ENCODE measurements at places on chromosomes 5 and 9. TPM values are rescaled to one million over a fixed set of nuclear protein-coding genes. Genes with fewer than 3 reads are reported as not detected.

Gene OR13C3
- total RNA-seq: not detected

Gene PAPPA
- total RNA-seq: 16.6 TPM

Gene STK32A
- total RNA-seq: 6.4 TPM

Gene SH3TC2
- total RNA-seq: 1.1 TPM

Gene ABLIM3
- total RNA-seq: 46.0 TPM

Gene CFAP90
- not detected for total RNA-seq

- peak; percentile 93 for DNase-seq
- H3K27ac ChIP-seq: no peak overlapping the region
- H3K4me3 ChIP-seq: no peak overlapping the region
- no peaks in the 10 kb centered on the region for H3K27me3 ChIP-seq
- no peaks in the 10 kb centered on the region for H3K36me3 ChIP-seq
Measured at GRCh38 chr5:150081541-150082283, 4.6 kb downstream of the CSF1R start.

DNA sequence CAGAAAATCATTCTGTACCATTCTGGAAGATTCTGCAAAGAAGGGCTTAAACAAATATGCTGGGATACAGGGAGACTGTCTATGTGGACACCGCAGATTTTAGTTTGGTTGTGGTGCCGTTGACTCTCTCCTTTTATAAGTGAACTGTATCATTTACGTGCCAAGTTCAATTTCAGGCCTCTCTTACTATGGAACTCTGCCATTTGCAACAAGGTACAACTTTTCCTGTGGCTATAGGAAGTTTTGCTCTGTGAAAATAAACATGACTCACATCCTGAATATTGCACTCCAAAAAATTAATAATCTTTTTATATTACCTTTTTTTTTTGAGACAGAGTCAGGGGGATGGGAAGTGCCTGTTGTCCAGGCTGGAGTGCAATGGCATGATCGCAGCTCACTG lies 29.7 kb upstream of the CSNK1G3 start:
- peaks cover 2% of the 10 kb centered on the region for H3K4me1 ChIP-seq
- H3K4me3 ChIP-seq: no peak overlapping the region
- no peak overlapping the region for H3K27ac ChIP-seq
- no peaks in the 10 kb centered on the region for H3K27me3 ChIP-seq
- no peak for DNase-seq
- H3K36me3 ChIP-seq: no peaks in the 10 kb centered on the region

DNA sequence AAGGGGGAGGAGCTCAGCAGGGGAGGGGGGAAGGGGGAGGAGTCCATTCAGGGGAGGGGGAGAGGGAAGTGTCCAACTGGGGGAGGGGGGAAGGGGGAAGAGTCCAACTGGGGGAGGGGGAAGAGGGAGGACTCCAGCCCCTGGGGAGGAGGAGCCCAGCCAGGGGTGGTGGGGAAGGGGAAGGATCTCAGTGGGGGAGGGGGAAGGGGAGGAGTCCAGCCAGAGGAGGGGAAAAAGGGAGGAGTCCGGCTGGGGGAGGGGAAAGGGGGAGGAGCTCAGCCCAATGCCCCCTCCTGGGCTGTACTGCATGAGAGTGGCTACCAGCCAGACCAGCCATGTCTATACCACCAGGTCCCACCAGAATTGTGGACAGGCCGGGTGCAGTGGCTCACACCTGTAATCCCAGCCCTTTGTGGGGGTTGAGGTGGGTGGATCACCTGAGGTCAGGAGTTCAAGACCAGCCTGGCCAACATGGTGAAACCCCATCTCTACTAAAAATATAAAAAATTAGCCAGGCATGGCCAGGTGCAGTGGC lies 30.6 kb upstream of the ADAMTS2 start:
- H3K36me3 ChIP-seq: no peaks in the 10 kb centered on the region
- no peaks in the 10 kb centered on the region for H3K4me1 ChIP-seq
- no peak overlapping the region for H3K27ac ChIP-seq
- H3K4me3 ChIP-seq: no peak overlapping the region

GRCh38 chr5:78984439-78985115 lies 533 bp downstream of the ARSB start:
- H3K4me3 ChIP-seq: peak overlapping the region; percentile 89
- no peaks in the 10 kb centered on the region for H3K36me3 ChIP-seq
- peak; percentile 89 for DNase-seq
- no peaks in the 10 kb centered on the region for H3K27me3 ChIP-seq
- peaks cover 3% of the 10 kb centered on the region for H3K4me1 ChIP-seq

DNA sequence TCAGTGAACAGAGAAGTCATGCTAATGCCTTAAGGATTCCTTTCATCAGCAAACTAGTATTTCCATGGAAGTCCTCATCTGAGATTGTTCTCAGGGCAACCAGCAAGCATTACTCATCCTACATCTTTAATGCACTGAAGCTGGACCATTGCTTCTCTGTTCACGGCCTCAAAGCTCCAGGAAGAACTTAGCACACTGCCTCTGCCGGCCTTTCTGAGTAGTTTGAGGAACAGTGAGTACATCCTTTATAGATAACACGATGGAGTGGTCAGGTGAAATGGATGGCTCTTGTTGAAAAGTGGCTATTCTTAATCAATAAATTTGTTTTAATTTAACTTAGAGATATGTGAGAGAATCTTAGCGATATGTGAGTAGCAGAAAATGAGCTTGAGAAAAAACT lies 35.8 kb downstream of the MEGF10 start:
- H3K27me3 ChIP-seq: no peaks in the 10 kb centered on the region
- H3K36me3 ChIP-seq: no peaks in the 10 kb centered on the region
- DNase-seq: no peak
- no peak overlapping the region for H3K27ac ChIP-seq

GRCh38 chr5:18433336-18433735 lies 799.1 kb downstream of the TAF11L14 start:
- DNase-seq: no peak
- H3K4me3 ChIP-seq: no peak overlapping the region
- H3K27ac ChIP-seq: no peak overlapping the region
- no peaks in the 10 kb centered on the region for H3K4me1 ChIP-seq
- no peaks in the 10 kb centered on the region for H3K27me3 ChIP-seq
- H3K36me3 ChIP-seq: no peaks in the 10 kb centered on the region

DNA sequence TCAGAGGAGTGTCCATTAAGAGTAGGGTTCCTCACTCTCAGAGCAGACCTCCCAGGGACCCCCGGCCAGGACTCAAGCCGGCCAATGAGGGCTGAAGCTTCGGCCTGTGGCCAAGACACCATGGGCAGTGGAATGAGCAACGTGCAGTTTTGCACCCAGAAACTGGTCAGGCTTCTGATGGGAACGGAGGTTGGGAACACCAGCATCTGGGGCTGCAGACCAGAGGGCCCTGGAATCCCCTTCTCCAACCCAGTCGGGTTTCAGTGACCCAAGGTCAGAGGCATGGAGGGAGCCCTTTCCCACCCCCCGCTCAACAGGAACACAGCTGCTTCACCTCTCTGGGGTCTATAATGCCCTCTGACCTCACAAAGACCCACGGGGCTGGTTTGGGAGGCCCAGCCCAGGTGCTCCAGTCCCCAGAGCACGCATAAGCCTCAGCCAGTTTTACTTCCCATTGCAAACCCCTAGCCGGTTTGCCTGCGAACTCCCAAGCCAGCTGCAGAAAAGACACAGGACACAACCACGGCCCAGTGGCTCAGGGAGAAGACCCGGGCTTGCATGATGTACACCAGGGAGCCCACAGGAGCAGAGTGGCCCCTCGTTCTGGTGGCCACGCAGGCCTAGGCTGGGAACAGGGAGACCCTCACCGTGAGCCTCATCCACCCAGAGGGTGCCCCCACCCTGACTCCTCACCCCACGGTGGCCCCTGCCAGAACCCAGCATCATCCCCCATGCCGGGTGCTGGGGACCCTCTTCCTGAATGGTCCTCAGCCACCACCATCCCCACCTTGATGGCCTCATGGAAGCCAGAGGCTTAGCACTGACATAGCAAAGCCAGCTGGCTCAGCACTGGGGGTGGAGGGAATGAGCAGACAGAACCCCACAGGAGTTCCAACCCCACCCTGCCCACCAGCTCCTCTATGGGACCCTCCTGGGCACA lies 30.6 kb downstream of the VAV2 start:
- peak; percentile 27 for DNase-seq
- no peak overlapping the region for H3K4me3 ChIP-seq
- H3K27me3 ChIP-seq: no peaks in the 10 kb centered on the region
- H3K4me1 ChIP-seq: no peaks in the 10 kb centered on the region
- no peaks in the 10 kb centered on the region for H3K36me3 ChIP-seq

DNA sequence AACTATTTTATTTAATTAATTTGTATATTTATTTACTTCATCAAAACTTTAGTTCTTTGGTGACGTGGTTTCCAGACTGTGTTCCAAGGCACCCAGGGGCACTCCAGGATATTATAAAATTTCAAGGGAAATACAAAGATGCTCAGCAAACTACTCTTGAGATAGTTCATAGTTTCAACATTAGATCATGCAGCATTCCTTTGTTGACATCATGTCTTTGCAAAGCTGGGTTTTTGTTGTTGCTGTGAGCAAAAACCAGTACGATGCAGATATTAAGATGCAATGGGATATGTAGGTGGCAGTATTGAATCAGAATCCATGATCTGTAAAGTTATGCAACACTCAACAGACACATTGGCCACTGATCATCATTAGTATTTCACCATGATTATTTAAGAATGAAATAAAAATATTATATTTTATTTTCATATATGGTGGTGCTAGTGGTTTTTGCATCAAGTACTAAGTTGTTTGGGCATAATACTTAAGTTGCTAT lies 219.7 kb downstream of the ADCY2 start:
- H3K4me1 ChIP-seq: no peaks in the 10 kb centered on the region
- no peaks in the 10 kb centered on the region for H3K27me3 ChIP-seq
- no peak for DNase-seq
- H3K27ac ChIP-seq: no peak overlapping the region
- no peaks in the 10 kb centered on the region for H3K36me3 ChIP-seq
- no peak overlapping the region for H3K4me3 ChIP-seq

- no peak overlapping the region for H3K27ac ChIP-seq
- no peaks in the 10 kb centered on the region for H3K4me1 ChIP-seq
- H3K36me3 ChIP-seq: peaks cover 2% of the 10 kb centered on the region
- H3K27me3 ChIP-seq: no peaks in the 10 kb centered on the region
Measured at GRCh38 chr9:112711050-112711689, 6.7 kb downstream of the INIP start.

DNA sequence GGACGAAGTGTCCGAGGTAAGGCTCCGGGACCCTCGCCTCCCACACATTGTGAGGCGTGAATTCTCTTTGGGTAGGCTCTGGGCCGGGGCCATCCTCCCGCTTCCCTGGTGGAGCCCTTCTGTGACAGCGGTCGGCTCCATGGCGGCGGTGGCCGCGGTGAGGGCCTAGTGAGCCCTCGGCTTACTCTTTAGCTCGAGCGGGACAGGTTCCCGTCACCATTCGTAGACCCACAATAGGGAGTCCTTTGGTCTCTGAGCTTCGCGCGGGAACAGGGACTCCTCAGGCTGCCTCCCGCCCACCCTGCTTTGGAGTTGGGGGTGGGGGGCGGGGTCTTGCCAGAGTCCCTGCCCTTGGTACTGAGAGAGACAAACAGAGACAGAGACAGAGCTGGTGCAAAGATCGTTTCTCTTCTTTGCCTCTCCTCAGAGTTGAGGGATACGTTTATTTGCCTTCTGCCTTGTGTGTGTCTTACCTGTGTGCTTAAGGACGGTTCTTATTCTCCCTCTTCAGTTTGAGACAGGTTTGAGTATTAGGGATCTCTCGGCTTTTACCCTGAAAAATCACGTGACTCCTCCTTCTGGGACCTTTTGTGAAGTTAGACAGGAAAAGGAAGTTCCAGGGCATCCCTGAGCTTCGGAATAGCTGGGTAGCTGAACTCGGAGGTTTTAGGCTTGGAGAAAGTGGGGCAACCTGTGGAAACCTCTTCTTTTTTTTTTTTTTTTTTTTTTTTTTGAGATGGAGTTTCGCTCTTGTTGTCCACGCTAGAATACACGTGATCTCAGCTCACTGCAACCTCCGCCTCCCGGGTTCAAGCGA lies 833 bp downstream of the ANKHD1 start:
- peak overlapping the region; percentile 85 for H3K4me3 ChIP-seq
- DNase-seq: peak; percentile 82
- no peaks in the 10 kb centered on the region for H3K27me3 ChIP-seq
- H3K36me3 ChIP-seq: no peaks in the 10 kb centered on the region

DNA sequence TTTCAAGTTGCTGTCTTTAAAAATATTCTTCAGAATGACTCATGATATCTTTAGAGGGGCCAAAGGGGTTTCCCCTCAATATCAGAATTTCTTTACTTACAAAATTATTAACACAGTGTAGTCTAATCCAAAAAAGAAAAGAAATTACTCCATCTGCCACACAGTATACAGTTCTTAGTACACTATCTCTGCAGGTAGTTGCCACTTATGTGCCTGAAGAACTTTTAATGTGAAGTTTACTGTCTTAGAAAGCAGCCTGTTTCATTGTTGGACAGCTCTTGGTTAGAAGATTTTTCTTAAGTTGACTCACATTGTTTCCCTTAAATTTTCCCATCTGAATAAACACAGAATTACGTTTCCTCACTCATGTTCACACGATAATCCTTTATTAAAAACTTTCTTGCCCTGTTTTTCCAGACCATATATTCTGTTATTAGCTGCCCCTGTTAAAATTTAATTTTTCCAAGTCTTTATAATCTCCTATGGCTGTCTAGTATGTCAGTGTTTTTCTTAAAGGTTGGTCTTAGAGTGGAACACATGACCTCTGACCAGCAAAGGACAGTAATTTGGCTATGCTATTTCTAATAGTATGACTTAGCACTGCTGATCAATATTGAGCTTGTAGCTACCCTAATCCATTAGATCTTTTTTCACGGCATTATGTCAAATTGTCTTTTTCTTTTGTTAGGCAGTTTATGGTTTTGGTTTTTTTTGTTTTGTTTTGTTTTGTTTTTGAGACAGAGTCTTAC lies 21.8 kb upstream of the FKTN start:
- no peaks in the 10 kb centered on the region for H3K27me3 ChIP-seq
- H3K4me1 ChIP-seq: no peaks in the 10 kb centered on the region
- no peak overlapping the region for H3K4me3 ChIP-seq
- H3K36me3 ChIP-seq: no peaks in the 10 kb centered on the region
- no peak overlapping the region for H3K27ac ChIP-seq

DNA sequence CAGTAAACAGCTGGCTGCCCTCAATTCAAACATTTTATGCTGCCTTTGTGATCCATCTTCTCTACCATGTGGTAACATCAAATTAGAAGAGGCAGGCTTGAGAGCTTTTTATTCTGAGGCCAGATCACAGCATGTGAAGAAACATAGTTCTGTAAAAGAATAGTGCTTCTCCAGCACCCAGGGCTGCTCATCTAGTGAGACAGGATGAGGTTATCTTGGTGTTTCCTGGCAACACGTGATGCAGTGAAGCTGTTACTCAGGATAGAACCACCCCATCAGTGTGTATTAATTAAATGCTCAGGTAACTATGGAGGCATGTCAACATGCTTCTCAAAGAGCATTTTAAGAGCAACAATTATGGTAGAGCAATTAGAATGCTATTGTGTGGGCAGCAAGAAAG lies 400.5 kb upstream of the ACO1 start:
- no peaks in the 10 kb centered on the region for H3K36me3 ChIP-seq
- no peaks in the 10 kb centered on the region for H3K4me1 ChIP-seq
- H3K27ac ChIP-seq: no peak overlapping the region
- no peak for DNase-seq
- H3K4me3 ChIP-seq: no peak overlapping the region

GRCh38 chr9:27672718-27673117 lies 99.4 kb upstream of the C9orf72 start:
- H3K27ac ChIP-seq: no peak overlapping the region
- no peak for DNase-seq
- no peaks in the 10 kb centered on the region for H3K4me1 ChIP-seq
- no peaks in the 10 kb centered on the region for H3K27me3 ChIP-seq
- H3K36me3 ChIP-seq: no peaks in the 10 kb centered on the region
